Large intestine (tissue), 12 donors: ENCODE measurements at places on chromosomes 5 and 9.

- no peak for DNase-seq
Observed at GRCh38 chr9:131273146-131273855, 3.0 kb downstream of the FAM78A start.

DNA sequence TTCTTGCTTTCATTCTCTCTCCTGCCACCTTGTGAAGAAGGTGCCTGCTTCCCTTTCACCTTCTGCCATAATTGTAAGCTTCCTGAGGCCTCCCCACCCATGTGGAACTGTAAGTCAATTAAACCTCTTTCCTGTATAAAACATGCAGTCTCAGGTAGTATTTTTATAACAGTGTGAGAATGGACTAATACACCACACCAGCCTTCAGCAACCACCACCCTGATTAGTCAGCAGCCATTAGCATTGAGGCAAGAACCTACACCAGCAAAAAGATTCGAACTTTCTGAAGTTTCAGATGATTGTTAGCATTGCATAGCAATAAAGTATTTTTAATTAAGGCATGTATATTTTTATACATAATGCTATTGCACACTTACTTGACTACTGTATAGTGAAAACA, 980.2 kb downstream of the EFNA5 start:
- no peak for DNase-seq

DNA sequence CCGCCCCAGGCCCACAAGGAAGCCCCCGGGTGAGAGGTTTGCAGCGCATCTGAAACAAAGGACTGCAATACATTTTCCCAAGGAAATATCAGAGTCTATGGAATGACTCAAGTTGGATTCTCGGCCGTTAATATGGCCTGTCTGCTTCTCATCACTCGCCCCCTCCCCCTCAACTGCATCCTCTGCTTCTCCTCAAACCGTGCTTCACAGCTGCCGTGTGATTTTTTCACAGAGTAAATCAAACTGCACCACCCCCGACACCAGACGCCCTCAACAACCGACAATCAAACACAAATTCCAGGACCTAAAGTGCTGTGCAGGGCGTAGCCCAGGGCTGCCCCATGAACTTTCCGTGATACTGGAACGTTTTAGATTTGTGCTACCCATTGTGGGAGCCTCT, 176.9 kb downstream of the ROR2 start:
- DNase-seq: no peak

DNA sequence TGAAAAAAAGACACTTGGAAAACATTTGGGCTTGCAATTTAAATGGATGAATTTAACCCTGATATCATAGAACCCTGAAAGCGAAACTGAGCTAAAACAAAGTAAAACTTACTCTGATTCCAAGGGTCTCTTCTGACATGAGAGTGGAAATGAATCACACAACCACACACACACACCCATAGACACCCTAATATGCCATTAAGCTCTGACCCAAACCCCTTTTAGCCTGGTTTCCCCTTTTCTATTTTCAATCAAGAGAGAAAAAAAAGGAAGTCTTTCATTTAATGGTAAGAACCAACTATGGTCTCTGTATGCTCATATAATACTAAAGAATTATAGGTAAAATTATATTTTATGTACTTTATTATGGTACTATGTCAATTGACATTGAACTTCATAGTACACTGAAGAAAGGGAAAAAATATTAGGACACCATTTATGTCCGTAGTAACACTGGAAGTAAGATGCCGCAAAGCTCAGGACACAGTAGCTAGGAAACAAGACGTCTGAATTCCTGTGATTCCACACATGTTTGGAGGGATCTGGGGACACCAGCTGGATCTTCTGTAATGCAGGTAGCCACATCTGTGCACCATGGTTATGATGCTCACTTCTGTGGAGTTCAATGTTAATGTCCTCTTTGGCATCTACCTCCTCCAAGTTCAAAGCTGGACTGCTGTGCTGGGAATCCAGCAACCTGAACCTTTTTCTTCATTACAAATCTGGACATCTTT, 95.8 kb downstream of the PCSK1 start:
- no peak for DNase-seq

- DNase-seq: no peak
Observed at GRCh38 chr5:78570646-78571045, 77.9 kb downstream of the LHFPL2 start.

- DNase-seq: no peak
Observed at GRCh38 chr5:66745297-66745696, 149.1 kb downstream of the MAST4 start.

DNA sequence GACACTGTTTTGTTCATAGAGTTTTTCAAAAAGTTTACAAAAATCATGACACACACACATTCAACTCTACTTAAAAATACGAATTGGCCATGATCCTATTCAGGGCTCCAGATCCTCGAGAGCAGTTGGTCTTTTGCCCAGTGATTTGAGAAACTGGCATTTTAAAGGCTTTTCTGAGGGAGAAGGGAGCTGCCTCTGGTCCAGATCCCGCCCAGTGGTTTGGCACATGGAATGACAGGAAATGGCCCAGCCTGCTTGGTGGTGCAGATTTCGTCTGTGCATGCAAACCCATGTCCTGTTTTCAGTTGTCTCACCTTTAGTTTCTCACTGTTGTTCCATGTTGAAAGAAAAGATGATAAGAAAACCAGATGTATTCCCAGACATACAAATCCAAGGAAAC, 3.6 kb downstream of the CAMK4 start:
- no peak for DNase-seq

DNA sequence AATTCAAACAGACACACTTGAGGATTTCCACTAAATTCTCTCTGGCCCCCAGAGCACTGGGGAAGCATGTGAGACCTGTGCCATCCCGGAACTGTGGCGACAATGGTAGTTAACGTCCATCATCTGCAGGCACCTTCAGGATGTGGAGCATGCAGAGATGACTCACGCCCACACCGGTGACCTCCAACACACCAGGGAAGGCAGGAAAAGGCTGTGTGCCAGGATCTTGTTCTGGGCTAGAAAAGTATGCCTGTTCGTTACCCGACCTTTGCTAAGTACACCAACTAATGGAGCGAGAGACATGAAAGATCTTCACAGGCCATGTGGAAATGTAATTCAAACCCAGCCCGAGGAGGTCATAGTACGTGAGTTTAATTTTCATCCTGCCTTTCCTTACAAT, 208.8 kb downstream of the MELK start:
- DNase-seq: no peak

DNA sequence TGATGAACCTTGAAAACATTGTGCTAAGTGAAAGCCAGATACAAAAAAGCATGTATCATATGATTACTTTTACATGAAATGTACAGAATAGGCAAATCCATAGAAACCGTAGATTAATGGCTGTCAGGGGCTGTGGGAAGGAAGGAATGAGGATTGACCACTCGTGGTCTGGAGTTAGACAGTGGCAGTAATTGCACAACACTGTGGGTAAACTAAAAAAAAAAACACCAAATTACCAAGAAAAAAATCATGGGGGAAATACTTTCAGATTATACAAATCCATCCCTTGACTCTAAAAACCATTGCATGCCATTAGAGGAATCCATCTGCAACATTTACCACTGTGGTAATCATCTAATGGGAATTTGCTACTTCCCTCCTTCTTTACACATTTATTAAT, 140.0 kb downstream of the SIL1 start:
- DNase-seq: no peak

DNA sequence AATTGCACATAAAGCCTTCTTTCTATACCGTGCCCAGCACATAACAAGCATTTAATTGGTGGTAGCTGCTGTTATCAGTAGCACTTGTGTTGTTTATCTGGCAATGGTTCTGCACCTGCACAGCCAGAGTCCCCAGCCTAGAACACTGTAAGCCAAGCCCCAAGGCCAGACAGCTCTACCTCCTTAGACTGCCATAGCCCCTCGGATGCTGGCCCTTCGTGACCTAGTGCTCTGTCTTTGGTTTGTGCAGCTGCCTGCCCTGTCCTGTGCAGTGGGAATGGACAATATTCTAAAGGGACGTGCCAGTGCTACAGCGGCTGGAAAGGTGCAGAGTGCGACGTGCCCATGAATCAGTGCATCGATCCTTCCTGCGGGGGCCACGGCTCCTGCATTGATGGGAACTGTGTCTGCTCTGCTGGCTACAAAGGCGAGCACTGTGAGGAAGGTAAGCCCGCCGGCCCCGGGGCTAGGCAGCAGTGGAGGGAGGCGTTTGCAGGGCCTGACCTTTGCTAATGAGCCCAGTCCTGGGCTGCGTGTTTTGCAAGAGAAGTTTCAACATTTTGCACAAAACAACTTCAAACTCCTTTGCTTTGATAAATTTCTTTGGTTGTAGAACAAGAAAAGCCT, 173.3 kb upstream of the WWC1 start:
- DNase-seq: no peak

DNA sequence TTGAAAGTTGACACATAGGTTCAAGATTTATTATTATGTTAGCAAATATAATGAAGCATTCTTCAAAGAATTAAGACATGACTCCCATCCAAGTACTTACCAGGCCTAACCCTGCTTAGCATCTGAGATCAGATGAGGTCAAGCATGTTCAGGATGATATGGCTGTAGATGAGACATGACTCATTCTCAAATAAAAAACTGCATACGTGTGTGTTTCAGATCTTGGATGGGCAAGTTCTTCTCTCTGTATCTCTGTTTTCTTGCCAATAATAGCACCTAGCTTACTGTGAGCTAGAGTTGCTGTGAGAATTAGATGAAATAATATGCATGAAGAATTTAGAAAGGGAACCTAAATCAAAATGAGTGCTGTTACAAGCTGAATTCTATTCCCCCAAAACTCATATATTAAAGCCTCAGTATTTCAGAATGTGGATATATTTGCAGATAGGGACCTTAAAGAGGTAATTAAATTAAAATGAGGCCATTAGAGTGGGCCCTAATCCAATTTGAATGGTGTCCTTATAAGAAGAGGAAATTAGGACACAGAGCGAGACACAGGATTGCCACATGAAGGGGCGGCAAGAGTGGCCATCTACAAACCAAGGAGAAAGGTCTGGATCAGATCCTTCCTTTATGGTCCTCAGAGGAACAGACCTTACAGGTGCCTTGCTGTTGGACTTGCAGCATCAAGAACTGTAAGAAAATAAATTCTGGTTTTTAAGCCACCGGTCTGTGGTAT, 146.2 kb downstream of the MARCHF11 start:
- DNase-seq: no peak

GRCh38 chr9:97866300-97866699, 13.3 kb downstream of the FOXE1 start:
- no peak for DNase-seq

DNA sequence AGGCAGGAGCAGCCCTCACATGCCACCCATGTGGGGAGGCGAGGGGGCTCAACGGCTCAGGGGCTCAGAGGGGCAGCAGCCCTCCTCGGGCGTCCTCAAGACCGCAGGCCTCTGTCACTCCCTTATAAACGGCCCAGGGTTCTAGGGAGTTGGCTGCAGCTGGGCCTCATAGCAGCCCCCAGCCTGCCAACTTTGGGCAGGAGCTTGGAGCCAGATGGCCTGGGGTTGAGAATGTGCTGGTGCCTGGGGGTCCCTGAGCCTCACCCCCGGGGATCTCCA, 51.0 kb upstream of the RNU6ATAC start:
- no peak for DNase-seq

- no peak for DNase-seq
Observed at GRCh38 chr9:133483611-133484010, 4.7 kb upstream of the SLC2A6 start.

- no peak for DNase-seq
Observed at GRCh38 chr5:33933723-33934169, 2.4 kb upstream of the RXFP3 start.

- no peak for DNase-seq
Observed at GRCh38 chr5:59838989-59839388, 54.5 kb downstream of the PDE4D start.

- no peak for DNase-seq
Observed at GRCh38 chr9:5479994-5480694, 29.8 kb downstream of the CD274 start.

- no peak for DNase-seq
Observed at GRCh38 chr5:124403281-124403680, 343.2 kb downstream of the ZNF608 start.

GRCh38 chr5:16901021-16901644, 35.0 kb downstream of the MYO10 start:
- no peak for DNase-seq

- DNase-seq: no peak
Observed at GRCh38 chr5:157253547-157253946, 12.4 kb upstream of the CYFIP2 start.

GRCh38 chr5:173714551-173715428, 98.3 kb upstream of the BOD1 start:
- no peak for DNase-seq

- DNase-seq: no peak
Observed at GRCh38 chr5:148913985-148914431, 87.6 kb downstream of the ADRB2 start.

DNA sequence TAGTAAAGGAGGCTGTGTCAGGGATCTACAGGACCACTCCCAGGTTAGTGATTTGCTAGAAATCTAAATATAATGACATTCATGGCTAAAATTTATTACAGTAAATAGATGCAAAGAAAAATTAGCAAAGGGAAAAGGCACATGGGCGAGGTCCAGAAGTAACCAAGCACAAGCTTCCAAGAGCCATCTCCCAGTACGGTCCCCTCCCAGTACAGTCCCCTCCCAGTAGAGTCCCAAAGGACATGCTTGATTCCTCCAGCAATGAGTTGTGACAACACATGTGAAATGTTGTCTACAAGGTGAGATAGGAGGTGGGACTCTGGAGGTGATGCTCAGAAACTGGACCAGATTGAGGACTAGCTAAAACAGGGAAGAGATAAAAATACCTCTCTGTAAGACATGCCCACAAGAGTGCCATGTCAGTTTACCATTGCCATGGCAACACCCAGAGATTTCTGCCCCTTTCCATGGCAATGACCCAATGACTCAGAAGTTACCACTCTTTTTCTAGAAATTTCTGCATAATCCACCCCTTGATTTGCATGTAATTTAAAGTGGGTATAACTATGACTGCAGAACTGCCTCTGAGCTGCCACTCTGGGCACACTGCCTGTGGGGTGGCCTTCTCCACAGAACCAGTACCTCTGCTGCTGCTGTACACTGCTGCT, 27.9 kb upstream of the CEMIP2 start:
- no peak for DNase-seq

- no peak for DNase-seq
Observed at GRCh38 chr9:128600099-128600498, 47.7 kb downstream of the SPTAN1 start.

DNA sequence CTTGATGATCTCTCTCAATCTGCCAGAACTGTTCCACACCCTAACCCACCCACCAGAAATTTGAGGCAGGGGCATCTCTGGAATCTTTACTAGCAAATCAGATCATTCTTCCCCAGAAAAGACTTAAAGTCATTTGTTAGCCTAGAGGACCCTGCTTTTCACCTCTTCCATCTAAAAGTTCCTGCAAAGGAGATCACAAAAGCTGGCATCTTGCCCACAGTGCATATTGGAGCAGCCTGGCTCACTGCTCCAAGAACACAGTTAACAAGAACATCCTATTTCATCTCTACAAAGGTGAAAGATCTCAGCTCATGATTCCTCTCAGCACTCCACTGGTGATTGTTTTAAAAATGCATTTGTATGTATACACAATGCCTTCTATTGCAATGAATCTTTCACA, 36.3 kb downstream of the GABRP start:
- DNase-seq: no peak
